Activated CD8-positive, alpha-beta memory T cell treated with anti-CD3 and anti-CD28 coated beads, Interleukin-2, amount 10 ng/mL, durations not matched to agents 7 days and 5 days (primary cell): ENCODE measurements at places on chromosomes 12 and 14.

DNA sequence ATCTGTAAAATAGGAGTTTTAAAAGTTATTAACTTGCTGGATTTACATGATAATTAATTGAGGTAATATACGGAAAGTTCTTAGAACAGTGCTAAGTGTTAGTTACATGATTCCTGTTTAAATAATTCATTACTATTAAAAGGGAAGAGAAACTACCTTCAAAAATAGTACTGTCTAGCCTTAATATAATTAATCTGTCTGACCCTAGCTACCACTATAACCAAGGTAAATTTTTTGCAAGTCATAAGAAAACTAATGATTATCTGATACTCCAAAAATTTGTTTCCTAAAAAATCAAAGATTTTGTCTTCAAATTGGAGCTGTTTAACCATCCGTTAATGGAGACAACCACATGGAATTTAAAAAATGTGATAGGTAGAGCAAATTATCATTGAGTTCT lies 294.3 kb upstream of the FBXO33 start:
- no peak for DNase-seq

DNA sequence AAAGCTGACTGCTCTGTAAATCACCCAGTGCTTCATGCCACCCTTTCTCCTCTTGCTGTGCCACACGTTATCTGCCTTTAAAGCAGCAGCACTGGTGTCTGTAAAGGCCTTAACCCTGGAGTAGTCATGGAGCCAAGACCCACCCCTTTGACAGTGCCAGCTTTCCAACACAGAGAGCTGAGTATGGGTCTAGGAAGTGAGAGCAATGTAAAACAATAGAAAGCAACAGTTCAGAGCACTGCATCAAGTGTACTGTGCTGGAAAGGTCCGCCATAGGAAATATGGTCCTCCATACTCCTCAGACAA lies 139.5 kb downstream of the DAD1 start:
- no peak for DNase-seq

DNA sequence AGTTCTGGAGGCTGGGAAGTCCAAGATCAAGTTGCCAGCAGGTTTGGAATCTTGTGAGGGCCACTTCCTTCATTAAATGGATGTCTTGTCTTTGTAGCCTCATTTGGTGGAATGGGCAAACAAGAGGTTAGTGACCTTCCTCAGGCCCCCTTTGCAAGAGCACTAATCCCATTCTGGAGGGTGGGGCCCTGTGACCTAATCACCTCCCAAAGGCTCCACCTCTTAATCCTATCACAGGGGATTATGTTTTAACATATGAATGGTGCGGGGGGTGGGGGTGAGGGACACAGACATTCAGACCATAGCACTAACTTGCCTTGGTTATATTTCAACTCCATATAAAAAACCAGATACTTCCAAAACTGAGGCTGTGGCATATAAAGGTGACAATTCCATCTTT lies 59.9 kb upstream of the PPP4R3A start:
- no peak for DNase-seq

DNA sequence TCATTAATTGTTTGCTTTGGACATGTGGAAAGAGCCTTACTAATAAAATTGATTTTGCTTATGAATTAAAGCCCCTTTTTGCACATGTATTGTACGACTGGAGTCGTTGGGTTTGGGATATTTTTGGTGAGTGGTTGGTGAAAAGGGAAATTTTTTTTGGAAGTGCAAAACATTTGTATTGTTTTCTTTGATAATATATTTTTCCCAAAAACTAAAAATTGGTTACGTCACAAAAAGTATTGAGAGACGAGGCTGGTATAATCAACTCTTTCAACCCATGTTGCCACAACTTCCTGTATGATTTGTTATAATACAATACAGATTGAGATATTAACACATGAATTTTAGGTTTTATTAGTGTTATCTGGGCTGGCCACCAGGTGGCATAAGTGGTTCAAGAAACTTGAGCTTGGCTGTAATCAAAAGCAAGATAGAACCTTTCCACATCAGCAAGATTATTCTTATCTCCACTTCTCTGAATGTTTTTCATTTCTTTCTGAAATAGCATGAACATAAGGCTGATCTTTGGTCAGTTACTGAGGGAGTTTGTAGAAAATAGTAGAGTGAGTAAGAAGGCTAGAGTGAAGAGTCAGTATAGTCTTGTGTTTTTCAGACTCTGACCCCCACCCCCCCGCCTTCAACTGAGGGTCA lies 8.7 kb downstream of the NGDN start:
- DNase-seq = peak; percentile 77

DNA sequence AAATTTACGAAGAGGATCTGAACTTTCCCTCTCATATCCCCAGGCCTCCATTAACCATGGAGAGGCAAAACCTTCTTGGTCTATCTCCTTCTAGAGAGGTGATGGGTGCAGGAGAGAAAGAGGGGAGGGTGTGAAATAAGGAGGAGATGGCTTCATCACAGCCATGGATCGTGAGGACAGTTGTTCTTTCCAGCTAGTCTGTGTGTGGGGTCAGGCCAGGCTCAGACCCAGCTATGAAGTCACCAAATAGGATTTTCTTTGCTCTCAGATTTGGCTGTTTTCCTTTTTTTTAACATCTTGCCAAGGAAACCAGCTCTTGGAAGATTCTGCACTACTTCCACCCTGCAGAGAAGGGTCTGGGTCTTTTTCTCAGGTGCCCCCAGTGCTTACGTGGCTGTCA lies 64.9 kb upstream of the FAM181A start:
- DNase-seq = no peak

- DNase-seq = no peak
Measured at GRCh38 chr12:115444346-115444745, 760.4 kb upstream of the TBX3 start.

DNA sequence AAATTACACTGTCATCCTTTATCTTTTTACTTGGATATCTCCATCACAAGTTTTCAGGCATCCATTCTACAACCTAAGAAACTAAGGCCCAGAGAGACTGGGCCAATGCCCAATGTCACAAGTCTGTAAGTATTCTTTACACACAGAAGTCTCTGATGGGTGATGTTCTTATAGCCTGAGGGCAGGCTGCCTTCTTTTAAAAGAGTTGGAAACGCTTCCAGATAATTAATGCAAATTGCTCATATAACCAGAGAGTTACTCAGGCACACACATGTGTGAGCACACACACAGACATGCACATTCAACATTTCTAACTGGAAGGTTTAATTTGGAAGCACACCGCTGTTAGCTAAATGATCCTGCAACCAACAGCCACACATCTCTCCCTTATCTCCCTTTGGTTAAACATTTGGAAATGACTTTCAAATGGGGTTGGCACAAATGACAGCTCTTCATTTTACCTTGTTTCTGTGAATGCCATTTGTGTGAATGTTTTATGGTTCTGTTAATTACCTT lies 160.8 kb upstream of the TMPO start:
- no peak for DNase-seq

DNA sequence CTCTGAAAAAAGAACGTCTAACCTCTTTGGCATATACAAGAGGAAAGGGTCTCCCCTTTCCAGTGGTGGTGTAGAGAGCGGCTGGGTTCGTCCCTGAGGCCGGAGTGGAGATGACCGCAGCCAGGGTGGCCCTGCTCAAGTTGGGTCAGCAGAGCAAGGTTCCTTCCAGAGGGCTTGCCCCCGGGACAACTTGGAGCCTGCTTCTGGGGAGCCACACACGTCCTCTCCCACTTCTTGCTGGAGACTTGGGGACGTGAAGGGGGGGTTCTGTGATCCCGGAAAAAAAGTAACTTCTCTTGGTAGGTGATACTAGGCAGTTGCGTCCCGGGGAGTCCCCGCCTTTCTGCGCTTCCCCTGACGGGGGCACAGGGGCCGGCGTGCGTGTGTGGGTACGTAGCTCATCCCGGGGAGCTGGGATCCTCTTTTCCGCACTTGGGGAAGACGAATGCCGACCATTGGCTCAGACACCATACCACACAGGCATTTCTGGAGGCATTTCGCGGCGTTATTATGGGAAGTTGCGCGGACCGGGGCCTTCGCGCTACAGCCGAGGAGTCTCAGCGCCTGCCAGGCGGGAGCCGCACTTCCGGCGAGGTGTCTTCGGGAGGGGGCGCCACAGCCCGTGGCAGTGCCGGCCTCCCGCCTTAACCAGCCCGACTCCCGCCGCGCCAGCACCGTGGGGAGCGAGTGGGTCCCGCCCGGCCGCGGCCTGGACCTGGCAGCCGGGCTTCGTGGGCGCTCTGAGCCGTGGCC lies 14.8 kb upstream of the PAX9 start:
- DNase-seq = no peak

GRCh38 chr14:75993567-75994041 lies 8.0 kb downstream of the IFT43 start:
- no peak for DNase-seq

- DNase-seq = no peak
Measured at GRCh38 chr12:121167232-121167820, 34.6 kb downstream of the P2RX7 start.

GRCh38 chr14:85824526-85824925 lies 294.6 kb downstream of the FLRT2 start:
- no peak for DNase-seq
